ENCODE measurements at places on chromosomes 6 and 20.
A peak's percentile ranks its signal among the peaks of the same experiment; 100 is the strongest.

DNA sequence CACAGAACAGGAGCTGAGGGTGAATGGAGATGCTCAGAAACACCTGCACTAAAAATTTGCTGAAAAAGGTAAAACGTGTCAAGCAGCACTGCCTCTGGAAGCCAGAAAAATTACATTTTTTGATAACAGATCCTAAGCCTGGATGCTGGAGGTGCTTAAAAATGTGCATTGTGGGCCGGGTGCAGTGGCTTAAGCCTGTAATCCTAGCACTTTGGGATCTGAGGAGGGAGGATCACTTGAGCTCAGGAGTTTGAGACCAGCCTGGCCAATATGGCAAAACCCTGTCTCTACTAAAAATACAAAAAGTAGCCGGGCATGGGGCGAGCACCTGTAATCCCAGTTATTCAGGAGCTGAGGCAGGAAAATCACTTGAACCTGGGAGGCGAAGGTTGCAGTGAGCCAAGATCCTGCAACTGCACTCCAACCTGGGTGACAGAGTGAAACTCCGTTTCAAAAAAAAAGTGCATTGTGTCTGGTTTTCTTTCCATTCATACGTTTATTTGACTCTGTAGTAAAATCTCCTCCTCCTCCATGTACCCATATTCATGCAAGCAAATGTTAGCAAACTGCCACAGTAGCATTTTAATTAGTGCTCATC lies 587 bp upstream of the BTN3A1 start:
- H3K27me3 ChIP-seq = peaks cover 11% of the 10 kb centered on the region
- peak overlapping the region; percentile 99 for H3K27ac ChIP-seq
- H3K4me1 ChIP-seq = peaks cover 28% of the 10 kb centered on the region
- H3K36me3 ChIP-seq = peaks cover 13% of the 10 kb centered on the region
- peak overlapping the region; percentile 92 for H3K4me3 ChIP-seq

DNA sequence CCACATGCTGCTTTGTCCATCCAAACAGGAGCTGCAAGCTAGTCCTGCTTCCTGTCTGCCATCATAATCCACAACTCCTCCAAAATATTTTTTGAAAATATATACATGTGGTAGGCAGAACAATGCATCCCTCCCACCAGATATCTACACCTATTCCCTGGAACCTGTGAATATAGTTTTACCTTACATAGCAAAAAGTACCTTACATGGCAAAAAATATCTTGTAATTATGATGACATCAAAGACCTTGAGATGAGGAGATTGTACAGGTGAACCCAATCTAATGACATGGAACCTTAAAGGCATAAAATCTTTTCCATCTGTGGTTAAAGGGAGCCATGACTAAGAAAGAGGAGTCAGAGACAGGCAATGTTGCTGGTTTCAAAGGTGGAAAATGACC lies 15.3 kb upstream of the RGS17 start:
- no peak for DNase-seq

GRCh38 chr6:63305277-63305676 lies 14.5 kb downstream of the LGSN start:
- H3K27me3 ChIP-seq = no peaks in the 10 kb centered on the region
- H3K4me1 ChIP-seq = peaks cover 8% of the 10 kb centered on the region
- no peak overlapping the region for H3K27ac ChIP-seq
- no peak overlapping the region for H3K4me3 ChIP-seq
- no peak for DNase-seq

DNA sequence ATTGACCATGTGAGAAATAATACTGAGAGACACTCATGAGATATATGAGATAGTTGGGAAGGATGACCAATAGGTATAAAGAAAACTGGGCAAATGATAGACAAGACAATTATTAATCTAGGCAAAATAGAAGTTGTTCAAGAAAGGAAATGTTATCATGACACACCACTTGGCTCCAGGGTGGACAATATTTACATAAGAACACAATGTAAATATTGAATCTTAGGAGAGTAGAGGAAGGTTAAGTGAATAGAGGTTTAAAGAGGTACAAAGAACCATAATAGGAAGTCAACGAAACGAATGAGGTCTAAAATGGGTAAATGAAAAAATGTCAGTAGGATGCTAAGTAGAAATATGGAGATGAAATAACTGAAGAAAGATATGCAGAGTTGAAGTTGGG lies 126.5 kb downstream of the MBOAT1 start:
- H3K4me3 ChIP-seq = no peak overlapping the region
- H3K27me3 ChIP-seq = no peaks in the 10 kb centered on the region
- no peak for DNase-seq
- H3K27ac ChIP-seq = no peak overlapping the region
- H3K36me3 ChIP-seq = peaks cover 2% of the 10 kb centered on the region

GRCh38 chr20:23029324-23029723 lies 5.8 kb upstream of the SSTR4 start:
- DNase-seq = no peak
- no peak overlapping the region for H3K4me3 ChIP-seq
- H3K36me3 ChIP-seq = no peaks in the 10 kb centered on the region
- peaks cover 69% of the 10 kb centered on the region for H3K27me3 ChIP-seq

GRCh38 chr20:20447196-20447595 lies 79.3 kb downstream of the INSM1 start:
- H3K27ac ChIP-seq = no peak overlapping the region
- no peaks in the 10 kb centered on the region for H3K36me3 ChIP-seq
- DNase-seq = no peak
- H3K4me3 ChIP-seq = no peak overlapping the region

DNA sequence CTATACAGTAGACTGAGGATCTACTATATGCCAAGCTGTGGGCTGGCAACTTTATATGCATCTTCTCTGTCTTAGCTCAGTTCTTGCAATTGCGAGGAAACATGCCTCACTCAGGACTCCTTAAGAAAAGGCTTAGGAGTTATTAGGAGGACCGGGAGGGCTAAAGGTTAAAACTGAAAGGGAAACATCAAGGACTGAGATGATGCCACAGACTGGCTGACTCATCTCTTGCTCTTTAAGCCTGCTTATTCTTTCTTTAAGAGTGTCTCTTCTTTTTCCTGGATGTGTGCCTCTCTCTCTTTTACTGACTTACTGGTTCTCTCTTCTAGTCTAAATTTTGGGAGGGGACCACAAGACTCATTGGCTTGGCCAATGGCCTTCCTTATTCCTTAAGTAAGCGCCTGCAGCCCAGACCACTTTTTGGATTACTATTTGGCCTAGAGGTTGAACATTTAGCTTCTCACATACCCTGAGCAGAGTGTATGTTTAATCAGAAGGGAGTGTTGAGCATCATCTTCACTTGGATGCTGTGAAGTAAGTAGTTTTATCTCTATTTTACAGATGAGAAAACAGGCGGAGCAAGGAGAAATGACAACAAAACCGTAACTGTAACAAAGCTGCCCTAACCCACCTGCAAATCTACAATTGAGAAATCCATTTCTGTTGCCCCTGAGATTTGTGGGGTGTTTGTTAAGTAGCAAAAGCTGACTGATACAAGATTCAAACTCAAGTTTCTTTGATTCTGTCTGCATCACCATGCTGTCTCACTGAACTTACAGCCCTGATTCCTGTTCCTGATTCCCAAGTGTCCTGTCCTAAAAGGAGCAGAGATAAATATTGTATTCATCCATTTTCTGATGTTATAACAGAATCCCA lies 7.2 kb upstream of the SDC4 start:
- H3K27me3 ChIP-seq = no peaks in the 10 kb centered on the region
- peaks cover 18% of the 10 kb centered on the region for H3K4me1 ChIP-seq
- H3K27ac ChIP-seq = no peak overlapping the region

- H3K27me3 ChIP-seq = no peaks in the 10 kb centered on the region
- DNase-seq = no peak
- H3K27ac ChIP-seq = no peak overlapping the region
- H3K36me3 ChIP-seq = no peaks in the 10 kb centered on the region
These were observed 48.4 kb downstream of the ZHX3 start for GRCh38 chr20:41268917-41269652.

GRCh38 chr6:119326291-119327005 lies 23.1 kb downstream of the MAN1A1 start:
- H3K4me3 ChIP-seq = no peak overlapping the region
- no peak overlapping the region for H3K27ac ChIP-seq
- H3K36me3 ChIP-seq = peaks cover 21% of the 10 kb centered on the region

DNA sequence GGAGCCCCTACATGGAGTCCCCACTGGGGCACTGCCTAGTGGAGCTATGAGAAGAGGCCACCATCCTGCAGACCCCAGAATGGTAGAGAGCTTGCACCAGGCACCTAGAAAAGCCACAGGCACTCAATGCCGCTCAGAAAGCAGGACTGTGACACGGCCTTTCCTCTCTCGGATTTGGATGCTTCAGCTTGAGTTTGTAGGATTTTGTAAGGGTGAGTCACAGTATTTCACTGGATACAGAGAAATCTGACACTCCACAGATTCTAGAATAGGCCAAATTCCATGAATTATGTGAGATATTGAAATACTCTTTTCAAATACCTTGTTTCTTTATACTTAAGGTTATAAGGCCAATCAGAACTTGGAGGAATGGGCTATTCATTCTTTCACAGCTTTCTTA lies 424.5 kb downstream of the HTR1B start:
- H3K4me1 ChIP-seq = peaks cover 23% of the 10 kb centered on the region
- no peak for DNase-seq
- no peak overlapping the region for H3K27ac ChIP-seq
- no peak overlapping the region for H3K4me3 ChIP-seq
